ENCODE measurements at places on chromosomes 11 and 22.

DNA sequence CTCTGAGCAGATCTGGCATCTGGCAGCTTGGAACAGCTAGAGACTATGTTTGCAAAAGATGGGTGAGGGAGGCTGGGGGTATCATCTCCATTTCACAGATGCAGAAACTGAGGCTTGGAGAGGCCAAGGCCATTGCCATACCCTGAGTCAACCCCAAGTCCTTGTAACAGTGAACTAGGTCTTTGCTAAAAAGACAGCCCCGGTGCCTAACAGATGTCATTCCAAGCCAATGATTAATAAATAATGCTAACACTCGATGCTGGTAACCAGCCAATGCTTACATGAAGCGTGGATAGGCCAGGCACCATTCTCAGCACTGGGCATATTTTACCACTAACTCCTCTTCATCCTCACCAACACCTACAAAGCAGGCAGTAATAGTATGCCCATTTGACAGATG lies 164.0 kb downstream of the MN1 start:
- no peak for DNase-seq

DNA sequence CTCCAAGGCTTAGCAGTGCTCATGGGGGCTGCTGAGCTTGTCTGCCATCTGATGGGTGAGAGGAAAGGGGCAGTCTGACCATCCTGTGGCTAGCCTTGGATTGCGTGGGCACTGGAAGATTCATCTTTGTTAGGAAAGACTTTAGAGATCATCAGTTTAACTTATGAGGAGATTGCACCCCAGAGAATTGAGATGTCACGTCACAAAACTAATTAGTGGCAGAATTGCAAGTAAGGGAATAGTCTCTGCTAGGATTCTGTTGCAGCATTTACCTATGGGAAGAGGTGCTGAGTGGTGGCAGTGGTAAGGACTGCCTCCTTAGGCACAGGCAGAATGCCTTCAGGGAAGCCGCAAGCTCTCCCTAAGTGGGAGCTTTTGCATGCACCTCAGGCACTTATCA lies 42.8 kb upstream of the HSPA8 start:
- no peak for DNase-seq

DNA sequence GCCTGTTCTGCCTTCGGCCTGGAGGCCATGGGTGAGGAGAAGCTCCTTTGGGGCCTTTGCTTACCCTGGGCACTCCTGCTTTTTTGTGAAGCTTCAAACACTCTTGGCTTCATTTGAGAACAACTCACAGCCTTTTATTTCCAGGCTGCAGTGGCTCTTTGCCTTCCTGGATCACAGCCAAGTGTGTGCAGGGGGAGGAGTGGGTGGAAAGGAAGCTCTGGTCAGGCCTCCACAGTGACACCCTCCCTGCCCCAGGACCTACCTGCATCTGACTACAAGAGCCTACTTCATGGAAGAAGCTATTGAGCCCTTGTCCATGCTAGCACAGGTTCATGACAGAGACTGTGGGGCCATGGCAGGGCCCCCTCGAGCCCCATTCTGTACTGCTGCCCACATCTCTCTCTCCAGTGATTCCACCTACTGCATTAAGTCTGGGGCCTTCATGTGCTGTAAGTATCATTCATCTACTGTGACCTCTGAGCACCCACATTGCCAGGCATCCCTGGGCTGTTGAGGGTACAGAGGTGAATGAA lies 52.3 kb downstream of the GAB4 start:
- DNase-seq: peak; percentile 59

DNA sequence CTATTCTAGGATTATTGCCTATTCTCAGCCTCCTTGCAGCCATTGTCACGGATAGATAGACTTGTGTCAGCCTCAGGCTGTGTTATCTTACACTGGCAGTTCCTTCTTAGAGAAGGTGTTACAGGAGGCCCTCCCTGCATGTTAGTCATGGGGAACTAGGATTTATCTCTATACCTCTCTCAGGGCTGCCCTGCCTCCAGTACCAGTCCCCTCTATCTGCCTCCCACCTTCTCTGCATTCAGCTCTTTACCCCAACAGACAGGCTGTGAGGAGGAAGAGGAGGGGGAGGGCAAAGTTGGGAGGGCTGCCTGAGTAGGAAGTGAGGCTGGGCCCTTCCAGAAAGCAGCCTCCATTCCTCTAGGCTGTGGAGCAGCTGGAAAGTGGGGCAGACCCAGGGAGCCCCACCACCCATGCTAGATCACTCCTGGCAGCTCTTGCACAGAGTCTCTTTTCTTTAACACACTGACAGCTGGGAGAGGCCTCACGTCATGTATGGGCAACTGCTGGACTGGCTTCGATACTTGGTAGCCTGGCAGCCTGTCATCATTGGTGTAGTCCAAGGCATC lies 2.9 kb upstream of the IL18BP start:
- peak; percentile 95 for DNase-seq

GRCh38 chr11:29996016-29996415 lies 20.8 kb downstream of the KCNA4 start:
- DNase-seq: no peak

DNA sequence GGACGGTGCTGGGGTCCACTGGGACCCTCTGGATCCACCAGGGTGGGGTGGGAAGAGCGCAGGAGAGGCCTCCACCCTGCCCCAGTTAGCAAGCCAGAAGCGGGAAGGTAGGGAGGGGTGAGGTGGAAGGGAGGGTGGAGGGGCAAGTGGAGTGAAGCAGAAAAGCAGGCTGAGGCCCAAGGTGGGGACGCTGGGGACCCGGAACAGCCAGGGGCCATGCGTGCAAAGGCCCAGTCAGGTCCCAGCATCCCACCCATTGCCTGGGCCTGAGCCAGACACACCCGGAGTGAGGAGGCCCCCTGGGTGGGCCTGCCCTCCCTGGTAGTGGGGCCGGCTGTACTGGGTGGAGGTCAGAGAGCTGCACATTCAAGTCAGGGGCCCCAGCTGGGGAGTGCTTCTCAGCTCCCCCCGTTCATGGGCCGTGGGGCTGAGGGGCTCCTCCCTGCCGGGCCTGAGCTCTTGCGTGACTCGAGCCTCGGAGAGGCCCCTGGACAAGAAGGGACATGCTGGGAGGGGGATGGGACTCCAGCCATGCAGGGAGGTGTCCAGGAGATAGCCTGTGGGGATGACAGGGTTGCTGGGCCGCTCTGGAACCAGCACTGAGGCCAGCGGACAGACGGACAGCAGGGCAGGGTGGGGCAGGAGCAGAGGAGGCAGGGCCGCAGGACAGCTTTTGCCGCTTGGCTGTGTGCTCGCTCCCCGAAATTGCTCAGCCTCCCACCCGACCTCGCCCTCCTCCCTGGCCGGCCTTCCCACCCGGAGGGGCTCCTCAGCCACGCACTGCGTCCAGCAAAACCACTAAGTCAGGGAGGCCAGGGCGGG lies 7.7 kb downstream of the TNNT3 start:
- DNase-seq: no peak

DNA sequence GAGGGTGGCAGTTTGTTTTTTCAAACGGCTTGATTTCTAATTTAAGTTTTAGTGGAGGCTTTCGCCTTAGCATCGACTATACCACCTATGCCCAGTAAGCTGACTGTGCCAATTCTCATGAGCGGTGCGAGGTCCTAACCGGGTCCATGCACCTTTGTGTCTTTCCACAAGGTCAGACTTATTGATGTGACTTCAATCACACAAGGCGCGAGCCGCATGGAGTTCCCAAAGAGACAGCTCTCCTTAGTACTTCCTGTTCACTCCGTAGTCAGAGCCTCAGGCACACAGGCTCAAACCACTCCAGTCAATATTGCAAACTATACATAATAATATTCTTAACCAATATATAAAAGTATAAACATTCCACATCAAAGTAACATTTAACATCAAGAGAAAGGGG lies 18.2 kb downstream of the ST14 start:
- DNase-seq: no peak

GRCh38 chr22:22959147-22959827 lies 71.7 kb downstream of the IGLL5 start:
- peak; percentile 90 for DNase-seq

DNA sequence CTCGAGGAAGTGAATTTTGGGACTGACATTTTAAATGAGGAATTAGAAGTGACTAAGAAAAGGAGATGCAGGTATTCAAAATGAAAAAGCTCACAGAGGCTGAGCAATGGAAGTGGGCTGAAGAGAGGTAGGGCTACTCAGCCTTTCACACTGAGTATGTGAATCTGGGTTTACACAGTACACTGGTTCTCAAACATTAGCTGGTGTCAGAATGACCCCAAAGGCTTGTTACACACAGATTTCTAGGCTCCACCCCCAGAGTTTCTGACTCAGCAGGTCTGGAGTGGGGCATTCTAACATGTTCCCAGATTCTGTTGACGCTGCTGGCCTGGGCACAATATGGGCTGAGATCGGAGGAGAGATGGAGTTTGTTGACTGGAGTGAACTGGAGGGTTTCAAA lies 32.8 kb downstream of the CADM1 start:
- DNase-seq: no peak

DNA sequence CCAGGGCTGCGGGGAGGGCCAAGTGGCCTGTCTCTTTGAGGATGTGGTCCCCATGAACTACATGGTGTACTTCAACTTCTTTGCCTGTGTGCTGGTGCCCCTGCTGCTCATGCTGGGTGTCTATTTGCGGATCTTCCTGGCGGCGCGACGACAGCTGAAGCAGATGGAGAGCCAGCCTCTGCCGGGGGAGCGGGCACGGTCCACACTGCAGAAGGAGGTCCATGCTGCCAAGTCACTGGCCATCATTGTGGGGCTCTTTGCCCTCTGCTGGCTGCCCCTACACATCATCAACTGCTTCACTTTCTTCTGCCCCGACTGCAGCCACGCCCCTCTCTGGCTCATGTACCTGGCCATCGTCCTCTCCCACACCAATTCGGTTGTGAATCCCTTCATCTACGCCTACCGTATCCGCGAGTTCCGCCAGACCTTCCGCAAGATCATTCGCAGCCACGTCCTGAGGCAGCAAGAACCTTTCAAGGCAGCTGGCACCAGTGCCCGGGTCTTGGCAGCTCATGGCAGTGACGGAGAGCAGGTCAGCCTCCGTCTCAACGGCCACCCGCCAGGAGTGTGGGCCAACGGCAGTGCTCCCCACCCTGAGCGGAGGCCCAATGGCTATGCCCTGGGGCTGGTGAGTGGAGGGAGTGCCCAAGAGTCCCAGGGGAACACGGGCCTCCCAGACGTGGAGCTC lies 13.5 kb downstream of the ADORA2A start:
- no peak for DNase-seq

GRCh38 chr11:1554981-1555712 lies 16.9 kb downstream of the DUSP8 start:
- DNase-seq: no peak

DNA sequence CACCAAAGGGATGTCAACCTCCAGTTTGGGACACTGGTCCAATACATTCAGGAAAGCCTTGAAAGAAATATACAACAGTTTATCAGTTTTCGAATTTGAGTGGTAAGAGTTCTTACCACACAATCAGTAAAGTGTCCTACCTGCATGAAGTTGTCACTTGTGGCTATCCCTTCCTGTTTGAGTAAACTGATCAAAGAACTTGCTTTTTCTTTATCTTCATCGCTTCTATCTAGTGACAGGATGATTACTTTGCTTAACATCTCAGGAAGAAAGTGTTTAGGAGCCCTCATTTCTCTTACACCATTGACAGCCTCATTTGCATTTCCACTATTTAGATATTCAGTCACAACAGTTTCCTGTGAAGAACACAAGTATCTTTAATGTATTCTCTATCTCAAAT lies 8.4 kb downstream of the EIF4G2 start:
- no peak for DNase-seq

DNA sequence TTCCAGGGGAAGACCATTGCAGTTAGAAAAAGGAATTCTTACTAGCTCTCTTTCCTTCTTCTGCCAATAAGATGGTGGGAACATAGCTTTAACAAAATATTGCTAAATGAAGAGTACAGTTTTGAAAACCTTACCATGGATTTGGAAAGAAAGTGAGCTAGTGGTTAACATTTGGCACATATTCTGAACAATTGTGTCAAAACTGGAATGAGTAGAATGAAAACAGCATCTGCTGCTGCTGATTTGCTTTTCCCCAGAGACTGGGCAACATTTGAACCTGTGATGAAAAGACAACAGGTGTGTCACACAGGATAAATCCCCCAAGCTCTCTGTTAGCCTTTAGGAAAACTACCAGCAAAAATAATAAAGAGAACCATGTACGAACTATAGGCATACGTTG lies 761.4 kb downstream of the KCNA4 start:
- DNase-seq: no peak
